ENCODE measurements at places on chromosomes 7 and 10.

DNA sequence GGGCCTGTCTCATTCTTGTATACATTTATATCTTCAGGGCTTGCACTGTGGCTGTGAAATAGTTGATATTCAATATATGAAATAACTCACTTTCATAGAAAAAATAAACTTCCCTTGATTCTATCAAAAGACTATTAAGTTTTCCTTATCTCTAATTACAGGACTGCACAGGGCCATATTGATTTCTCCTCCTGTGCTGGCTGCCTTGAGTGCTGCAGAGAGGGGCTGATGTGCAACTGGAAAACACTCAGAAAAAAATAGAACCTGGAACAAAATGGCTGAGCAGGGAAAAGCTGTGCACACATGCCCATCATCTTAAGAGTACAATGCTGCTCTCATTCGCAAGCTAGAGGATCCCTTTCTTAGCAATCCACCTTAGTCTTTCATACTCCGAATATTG, 5.9 kb upstream of the HDAC9 start:
- no peak for DNase-seq

GRCh38 chr7:139687980-139688632, 89.7 kb downstream of the HIPK2 start:
- peak; percentile 37 for DNase-seq

- DNase-seq = peak; percentile 51
Measured at GRCh38 chr10:69334302-69335062, 56.2 kb downstream of the HK1 start.

- DNase-seq = no peak
Measured at GRCh38 chr10:29860166-29860565, 199.2 kb downstream of the JCAD start.

DNA sequence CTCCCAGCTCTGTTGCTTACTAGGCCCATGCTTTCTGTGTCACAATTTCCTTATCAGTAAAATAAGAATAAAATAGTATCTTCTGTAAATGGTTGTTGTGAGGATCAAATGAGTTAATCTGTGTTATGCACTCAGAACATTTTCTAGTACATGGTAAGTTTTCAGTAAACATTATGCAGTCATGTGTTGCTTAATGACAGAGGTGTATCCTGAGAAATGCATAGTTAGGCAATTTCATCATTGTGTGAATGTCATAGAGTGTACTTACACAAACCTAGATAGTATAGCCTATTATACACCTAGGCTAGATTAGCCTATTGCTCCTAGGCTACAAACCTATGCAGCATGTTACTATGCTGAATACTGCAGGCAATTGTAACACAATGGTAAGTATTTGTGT, 4.4 kb downstream of the PTTG1IP2 start:
- no peak for DNase-seq

- no peak for DNase-seq
Measured at GRCh38 chr10:84269162-84269561, 24.3 kb downstream of the RGR start.

DNA sequence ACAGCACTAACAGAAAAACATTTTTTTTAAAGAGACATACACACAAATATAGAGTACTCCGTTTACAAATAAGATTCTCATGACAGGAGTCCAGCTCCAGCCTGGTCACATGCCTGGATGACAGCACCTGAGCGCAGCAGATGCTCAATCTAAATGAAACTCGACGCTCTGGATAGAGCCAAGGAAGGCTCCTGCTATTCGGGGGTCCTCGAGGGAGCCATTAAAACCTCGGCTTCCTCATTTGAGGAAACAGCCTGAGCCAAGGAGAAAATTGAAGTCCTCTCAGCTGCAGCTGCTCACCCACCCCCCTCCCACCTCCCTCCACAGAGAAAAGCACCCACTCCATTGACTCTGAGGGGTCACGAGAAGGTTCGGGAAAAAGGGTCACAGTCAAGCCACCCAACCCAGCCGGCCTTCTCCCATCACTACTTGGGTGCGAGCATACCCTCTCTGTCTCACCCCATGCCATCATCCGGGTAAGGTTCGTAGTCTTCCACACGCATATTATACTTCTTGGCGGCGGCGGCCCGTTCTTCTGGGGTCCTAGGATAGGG, 673 bp downstream of the NDUFB8 start:
- DNase-seq = no peak

GRCh38 chr10:22570234-22570633, 144.1 kb downstream of the PIP4K2A start:
- no peak for DNase-seq

DNA sequence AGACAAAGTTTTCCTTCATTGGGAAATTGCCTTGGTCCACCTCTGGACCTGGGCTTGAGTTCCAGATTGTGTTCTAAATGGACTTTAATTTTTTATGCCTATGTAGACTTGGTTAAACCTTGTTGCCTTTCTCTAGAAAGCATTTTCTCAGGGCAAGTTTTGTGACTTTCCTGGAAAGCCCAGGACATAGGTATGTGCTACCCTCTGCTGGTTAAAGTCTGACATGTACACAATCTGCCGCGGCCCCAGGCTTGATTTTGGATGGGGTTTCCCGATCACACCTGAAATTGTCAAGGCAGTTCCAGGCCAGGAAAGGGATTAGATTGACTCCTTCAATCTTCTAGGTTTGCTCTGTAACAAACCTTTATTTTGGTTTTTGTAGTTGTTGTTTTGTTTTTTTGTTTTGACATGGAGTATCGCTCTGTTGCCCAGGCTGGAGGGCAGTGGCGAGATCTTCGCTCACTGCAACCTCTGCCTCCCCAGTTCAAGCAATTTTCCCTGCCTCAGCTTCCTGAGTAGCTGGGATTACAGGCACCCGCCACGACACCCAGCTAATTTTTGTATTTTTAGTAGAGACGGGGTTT, 14.1 kb upstream of the AKR1B10 start:
- DNase-seq = no peak

DNA sequence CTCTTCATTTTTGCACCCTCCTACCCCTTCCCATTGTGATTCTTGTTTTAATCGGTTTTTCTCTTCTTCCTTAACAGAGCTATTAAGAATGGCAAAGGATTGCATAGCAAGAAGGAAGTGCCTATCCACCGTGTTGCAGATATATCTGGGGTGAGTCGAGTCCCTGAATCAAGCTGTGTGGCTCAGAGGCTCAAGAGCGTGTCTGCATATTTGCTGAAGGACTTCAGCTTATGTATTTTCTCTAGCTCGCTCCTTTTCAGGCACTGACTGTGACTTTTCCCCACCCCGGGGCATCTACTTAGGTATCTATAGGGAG, 126.6 kb downstream of the LRRC4 start:
- DNase-seq = no peak

DNA sequence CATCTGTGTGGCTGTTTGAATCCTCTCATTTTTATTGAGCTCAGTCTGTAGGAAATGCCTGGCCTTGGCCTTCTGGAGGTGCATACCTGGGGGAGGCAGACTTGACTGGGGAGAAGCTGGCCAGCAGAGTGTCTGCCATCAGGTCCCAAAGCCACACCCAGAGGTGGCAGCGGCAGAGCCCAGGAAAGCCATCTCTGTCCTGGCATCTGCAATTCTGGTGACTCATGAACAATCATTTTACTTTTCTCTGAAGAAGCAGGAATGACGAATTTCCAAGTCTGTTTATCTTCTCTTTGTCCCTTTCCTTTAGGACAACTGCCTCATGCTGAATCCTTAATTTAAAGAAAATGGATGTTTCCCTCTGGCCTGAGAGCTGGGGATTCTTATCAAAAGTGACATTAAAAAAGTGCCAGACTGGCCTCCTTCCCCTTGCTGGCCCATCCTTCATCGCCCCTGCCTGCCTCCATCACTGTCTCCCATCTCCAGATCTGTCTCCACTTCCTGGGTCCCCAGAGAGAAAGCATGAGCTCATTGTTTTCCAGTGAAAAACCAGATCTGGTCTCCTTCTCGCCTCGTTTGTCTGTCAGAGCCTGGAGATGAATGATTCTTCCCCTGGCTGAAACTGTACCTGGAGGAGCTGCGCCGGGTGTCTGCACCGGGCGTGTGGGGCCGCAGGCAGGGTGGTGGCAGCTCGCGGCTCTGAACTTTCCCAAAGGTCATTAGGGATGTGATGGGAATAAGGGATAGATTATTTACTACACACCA, 124.5 kb downstream of the TMEM178B start:
- DNase-seq = no peak

DNA sequence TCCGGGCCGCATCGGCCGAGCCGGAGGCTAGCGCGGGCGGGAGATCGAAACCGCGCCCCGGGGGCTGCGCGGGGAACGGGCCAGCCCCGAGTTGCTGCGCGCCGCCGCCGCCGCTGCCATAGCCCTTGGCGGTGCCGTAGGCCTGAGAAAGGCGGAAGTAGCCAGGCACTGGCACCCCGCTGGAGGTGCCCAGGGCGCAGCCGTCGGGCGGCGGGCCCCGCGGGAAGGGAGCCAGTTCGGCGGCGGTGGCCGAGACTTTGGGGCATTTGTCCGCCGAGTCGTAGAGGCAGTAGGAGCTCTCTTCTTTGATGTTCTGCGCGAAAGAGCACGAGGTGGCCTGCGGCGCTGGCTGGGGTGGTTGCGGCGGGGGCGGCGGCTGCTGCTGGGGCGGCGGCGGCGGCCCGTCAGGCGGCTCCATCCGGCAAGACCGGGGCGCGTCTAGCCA, 587 bp downstream of the HOXA10 start:
- no peak for DNase-seq

DNA sequence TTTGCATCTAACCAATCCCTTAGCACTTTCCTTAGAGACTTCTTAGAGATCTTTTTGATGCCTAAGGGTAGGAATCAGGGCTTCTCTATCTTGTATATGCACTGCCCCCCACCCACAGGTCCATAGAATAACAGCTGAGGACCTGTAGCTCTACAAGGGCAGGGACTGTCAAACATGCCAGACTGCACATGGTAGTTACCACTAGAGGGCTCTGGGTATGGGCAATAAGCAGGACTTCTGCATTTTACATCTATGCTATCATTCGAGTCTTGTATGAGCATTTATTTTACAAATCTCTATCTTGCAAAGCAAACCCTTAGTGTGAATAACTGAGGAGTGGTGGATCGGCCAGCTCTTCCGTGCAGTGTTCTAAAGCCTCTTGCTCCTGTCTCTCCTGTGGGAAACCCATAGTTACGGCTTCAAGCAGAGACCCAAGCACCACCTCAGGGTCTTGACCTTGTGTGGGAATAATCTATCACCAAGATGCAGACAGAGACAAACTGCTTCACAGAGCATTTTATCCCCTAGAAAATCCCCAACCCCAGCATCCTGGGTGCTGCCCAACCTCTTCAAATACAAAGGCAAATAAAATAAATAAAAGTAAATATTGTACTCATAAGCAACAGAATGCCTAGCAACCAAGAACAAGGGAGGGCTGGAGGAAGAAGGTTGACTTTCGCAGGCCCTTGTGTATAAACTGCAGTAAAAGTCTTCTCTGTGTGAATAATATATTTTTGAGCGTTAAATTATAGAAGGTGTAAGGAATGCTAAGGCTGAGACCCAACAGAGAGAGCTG, 219.3 kb downstream of the WDR11 start:
- DNase-seq = no peak

DNA sequence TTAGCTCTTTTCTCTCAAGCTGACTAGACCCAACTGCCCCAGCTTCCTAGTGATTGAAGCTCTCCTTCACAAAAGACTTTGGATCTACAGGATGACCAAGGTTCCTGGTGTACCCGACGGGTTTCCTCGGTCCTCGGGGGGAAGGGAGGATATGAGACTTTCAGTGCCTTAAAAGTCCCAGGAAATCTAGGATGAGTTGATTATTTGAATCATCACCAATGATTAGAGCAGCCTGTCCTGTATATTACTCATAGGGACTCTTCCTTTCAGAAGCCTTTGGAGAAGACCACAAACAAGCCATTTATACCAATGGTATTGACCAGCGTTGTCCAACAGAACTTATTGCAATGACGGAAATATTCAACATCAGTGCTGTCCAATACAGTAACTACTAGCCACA, 6.1 kb upstream of the ACTA2 start:
- no peak for DNase-seq

- DNase-seq = peak; percentile 63
Measured at GRCh38 chr7:44587843-44588711, 6.0 kb upstream of the TMED4 start.

DNA sequence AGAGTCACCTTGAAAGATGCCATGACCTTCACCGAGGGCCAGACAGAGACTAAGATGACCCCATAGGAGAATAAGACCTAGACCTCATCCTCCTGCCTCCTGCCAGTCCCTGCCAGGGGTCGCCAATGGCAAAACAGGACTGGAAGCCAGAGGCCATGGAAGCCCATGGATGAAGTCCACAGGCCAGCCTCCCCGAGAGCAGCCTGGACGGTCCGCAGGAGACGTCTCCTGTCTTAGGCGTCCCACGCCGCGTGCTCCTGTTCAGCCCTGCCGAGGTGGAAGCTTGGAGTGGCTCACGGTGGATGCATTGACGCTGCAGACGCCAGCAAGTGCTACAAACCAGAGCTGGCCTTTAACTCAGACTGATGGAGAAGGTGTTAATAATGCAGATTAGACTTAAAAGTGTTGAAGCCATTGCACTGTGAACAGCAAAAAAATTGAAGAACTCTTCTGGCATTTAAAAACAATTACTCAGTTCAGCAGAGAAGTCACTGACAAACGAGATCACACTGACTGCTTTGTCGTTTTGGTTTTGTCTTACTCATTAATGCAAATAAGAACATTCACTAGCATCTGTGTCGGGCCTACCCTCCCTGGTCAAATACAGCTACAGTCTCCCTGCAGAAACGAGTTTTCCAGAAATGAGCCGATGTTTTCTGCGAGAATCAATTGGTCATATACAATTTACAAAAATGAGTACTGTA, 38.1 kb upstream of the FAM20C start:
- peak; percentile 39 for DNase-seq

DNA sequence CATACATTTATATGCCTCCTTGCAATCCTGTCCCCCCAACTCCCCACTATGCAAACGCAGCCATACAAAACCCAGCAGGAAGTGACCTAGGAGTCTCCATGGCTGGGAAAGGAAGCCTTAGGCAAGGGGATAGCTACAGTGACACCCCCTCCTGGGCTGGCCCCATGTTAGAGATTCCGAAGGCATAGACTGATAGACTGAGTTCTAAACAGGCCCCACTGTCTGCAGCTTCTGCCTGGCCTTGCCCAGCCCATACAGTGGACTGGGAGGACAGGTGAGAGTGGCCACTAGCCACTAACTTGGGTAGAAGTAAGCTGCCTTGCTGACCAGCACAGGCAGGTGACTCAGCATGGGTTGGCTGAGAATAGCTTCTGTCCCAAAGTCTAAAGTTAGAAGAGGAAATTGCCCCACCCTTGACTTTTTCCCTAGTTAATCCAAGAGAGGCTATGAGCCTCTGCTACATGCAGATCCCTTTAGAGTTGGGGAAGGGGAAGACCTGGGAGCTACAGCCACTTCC, 106.3 kb downstream of the C10orf105 start:
- DNase-seq = peak; percentile 76
